MG63 (cell line): ENCODE measurements at places on chromosomes 1 and 21. TPM values are rescaled to one million over a fixed set of nuclear protein-coding genes. Genes with fewer than 3 reads are reported as not detected.

- no peak for DNase-seq
Measured at GRCh38 chr1:21721295-21721985, 52.3 kb upstream of the RAP1GAP start.

DNA sequence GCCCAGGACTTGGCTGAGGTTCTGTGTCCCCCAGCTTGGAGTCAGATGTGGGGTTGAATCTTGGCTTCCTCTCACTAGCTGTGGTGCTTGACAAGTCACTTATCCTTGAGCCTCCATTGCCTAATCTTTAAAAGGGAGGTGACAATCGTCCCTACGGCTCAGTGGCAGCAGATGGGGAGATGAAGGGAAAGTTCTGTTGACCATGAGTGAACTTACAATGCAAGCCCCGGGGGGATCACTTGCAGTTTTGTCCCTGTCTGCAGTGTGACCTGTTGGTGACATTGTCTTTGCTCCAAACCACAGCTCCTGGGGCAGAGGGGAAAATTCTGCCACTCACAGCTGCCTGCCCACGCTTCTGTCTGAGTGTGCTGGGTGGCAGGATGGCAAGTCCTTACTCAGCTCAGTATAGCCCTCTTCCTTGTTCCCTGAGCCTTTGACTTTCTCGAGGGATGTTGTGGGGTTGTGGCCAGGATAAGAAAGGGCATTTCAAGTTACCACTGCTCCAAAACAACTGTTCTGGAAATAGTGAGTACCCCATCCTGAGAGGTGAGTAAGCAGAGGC is 1.7 kb downstream of the PCSK9 start:
- DNase-seq = no peak

FGR gene
- not detected in 2 replicates for total RNA-seq

ARHGEF16 gene
- total RNA-seq = 0.13 TPM in 1 of 2 replicates, not detected in the other
